ENCODE measurements at places on chromosomes 3 and 15.

- no peak for DNase-seq
Observed at GRCh38 chr3:128078322-128078721, 26.1 kb downstream of the SEC61A1 start.

GRCh38 chr3:5016211-5017161, 37.2 kb downstream of the BHLHE40 start:
- DNase-seq: no peak

DNA sequence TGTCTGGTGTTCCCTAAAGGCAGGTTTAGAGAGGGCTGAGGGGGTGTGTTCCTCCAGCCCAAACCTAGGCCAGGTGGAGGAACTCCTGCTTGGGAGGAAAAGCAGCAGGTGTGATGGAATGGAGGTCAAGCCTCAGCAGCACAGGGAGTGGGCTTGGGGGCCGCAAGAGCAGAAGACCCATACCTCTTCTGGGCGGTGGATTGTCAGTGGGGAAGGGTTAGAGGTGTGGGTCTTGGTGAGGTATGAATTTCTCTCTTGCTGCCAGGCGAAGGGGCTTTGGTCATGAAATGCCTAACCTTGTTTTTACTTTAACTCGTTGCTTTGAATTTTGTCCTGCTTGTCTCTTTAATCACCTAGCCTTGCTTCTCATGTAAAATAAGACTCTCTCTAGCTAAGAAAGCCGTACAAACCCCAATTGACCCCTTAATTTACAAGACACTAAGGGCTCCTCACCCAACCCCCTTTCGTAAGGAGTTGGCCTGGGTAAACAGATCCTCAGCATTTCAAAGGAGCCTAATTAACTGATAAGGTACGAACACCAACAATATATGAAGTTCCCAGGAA, 38.9 kb downstream of the DHX30 start:
- DNase-seq: no peak

DNA sequence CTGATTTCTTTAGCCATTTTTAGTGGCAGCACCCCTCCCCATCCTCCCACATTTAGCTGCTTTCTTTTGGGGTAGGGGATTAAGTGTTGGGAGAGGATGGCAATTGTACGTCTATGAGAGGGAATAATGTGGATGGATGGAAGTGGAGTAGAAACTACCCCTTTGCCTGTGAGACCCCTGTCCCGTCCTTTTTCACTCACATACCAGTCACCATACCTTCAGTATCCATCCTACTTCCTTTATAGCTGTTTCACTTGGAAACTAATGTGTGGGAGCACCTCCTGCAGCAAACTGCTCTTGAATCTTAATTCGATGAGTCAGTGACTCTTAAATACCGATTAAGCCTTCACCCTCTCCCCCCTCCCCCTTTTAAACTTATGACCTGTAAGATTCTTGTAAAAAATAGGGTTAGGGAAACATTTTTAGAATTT, 730 bp downstream of the SPRED1 start:
- no peak for DNase-seq

GRCh38 chr3:62876064-62876463, 848 bp upstream of the CADPS start:
- no peak for DNase-seq

GRCh38 chr15:86526938-86527690, 447.4 kb downstream of the AGBL1 start:
- DNase-seq: no peak

GRCh38 chr3:141605883-141606282, 119.1 kb downstream of the RASA2 start:
- DNase-seq: no peak

DNA sequence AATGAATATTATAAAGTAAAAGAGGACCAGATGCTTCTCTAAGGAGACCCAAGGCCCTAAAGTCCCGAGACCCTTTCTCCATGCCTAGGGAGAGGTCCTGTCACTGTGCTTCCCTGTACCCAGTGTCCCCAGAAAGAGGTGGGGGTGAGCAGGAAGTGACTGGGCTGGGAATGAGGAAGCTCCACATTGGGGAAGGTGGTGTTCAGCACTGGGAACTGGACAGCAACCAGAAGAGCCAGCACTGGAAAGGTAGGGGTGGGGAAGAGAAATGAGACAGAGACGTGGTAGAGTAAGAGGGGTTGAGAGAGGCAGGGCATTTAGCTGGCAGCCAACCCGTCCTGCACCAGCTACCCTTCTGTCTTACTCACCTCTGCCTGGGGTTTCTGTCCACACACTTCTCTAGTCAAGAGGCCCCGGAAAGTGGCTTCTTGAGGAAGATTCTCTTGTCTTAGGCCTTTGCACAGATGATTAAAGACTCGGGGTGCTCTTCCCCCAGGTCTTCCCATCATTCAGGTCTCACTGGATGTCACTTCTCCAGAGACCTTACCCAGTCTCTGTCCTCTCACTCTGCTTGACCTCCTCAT, 12.2 kb downstream of the RRP9 start:
- DNase-seq: no peak

- DNase-seq: no peak
Observed at GRCh38 chr3:139538733-139539132, 809 bp downstream of the RBP1 start.

- DNase-seq: no peak
Observed at GRCh38 chr3:146468234-146468633, 1.1 kb downstream of the PLSCR2 start.

- no peak for DNase-seq
Observed at GRCh38 chr3:17181413-17181907, 296.7 kb downstream of the PLCL2 start.

DNA sequence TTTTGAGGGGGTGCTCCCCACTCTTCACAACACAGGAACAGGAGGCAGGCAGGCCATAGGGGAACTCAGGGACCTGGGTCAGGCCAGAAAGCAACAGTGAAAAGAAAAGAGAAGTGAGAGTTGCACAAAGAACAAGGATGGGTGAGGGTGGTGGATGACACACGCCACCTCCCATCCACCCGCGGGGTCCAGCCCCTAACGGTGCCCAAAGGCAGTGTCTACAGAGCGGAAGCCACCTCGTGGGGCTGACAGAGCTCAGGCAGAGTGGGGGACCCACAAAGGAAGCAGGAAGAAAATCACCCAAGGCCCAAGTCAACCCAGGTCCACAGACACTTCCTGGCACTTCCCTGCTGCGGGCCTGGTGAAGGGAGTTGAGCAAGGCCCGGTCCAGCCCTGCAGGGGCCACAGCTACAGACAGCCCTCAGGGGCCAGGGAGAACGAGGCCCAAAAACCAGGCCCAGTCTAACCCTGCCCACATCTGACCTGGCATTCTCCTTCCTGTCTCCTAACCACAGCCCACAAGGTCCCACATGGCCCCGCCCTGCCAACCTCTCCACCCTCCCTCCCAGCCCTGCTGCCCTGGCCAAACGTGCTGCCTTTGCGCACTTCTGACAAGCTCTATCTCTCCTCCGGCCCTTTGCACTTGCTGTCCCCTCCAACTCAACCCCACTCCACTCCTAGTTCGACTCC, 5.9 kb downstream of the NUP210 start:
- DNase-seq: no peak

DNA sequence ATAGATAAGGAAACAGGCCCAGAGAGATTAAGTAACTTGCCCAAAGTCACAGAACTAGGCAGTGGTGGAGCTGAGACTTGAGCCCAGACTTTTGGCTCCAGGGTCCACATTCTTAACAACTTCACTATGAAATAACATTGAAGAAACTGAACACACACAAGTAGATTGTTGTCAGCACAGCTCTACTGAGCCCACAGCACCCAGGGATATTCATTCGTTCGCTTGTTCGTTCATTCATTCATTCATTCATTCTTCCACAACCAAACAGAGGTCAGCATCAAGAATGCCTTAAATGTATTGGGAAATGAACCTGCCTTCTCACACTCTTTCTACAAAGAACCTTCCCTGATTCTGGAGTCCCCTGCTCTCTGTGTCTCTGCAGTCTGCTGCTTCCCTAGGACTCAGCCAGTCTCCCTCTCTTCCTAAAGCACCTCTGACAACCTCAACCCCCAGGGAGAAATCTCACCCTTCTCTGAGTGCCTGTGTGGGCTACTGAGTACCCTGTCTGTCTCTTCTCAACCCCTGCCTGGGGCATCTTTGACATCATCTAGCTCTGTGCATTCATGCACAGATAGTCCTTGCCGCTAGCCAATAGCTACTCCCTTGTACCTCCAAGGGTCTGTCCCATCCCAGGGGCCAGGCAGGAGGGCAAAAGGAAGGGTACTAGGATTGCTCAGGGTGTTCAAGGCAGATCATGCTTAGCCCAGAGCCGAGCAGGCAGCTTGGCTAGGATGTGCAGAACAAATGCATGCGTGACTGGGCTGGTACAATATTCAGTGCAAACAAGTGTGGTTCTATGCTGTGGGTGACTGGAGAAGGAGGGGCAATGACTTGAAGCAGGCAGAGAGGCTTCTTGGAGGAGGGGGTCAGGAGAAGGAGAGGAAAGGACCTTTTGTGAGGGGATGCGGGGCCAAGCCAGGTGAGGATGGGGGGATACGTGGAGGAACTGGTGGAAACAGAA, 3.4 kb downstream of the LINGO1 start:
- no peak for DNase-seq

- DNase-seq: no peak
Observed at GRCh38 chr15:78090422-78091063, 1.8 kb upstream of the SH2D7 start.

DNA sequence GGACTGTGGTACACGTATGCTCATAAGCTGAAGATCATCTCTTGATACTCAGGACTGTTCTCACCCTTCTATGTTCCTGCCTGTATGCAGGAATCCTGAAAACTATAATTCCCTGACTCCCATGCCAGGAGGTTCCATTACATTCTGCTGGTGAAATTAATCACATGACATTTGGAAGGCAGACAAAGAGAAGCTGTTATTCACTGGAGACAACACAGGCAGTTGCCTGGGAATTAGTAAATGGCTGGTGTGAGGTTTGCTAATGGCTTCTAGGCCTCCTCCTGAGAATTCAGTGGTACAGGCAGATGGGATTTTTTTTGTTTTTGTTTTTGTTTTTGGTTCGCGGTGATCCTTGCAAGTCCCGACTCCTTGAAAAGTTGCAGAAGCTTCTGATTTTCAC, 91.4 kb downstream of the CTNNB1 start:
- DNase-seq: no peak

GRCh38 chr15:66897416-66897815, 168.0 kb upstream of the SMAD3 start:
- DNase-seq: no peak

DNA sequence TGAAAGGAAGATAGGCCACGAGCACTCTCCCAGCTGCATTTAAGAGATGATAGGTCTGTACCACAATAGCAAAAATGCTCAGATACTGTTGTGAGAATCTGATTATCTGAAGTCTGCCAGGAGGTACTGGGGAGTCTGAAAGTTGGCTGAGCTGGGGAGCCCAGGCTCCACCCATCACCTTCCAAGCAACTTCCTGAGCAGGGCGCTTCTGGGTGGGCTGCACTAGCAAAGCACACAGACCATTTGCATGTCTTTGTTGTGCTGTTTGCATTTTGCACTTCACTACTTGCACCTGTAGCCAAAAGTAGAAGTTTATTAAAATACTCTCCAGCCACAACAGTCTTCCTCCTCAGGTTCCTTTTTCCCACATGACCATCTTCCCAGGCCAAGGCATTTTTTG, 133.2 kb downstream of the ALDH1A2 start:
- DNase-seq: no peak

DNA sequence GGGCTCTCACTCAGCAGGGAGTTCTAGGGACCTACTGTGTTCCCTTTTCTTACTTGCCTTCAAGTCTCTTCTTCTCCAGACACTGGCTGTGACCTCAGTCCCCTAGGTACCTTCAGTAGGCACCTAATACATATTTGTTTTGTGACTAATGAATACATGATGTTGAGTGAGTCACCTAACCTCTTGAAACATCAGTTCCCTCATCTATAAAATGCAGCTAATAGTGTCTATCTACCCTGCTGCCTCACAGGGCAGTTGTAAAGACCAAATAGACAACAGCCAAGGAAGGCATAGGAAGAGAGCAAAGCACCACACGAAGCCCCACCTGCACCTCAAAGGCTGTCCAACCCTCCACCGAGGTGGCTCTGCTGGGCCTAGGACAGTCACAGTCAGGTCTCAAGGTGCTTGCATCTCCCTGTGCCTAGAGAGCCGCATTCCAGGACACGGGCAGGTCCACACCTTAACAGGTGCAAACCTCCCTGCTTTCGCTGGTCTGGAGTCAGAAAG, 29.1 kb downstream of the DAPK2 start:
- no peak for DNase-seq

DNA sequence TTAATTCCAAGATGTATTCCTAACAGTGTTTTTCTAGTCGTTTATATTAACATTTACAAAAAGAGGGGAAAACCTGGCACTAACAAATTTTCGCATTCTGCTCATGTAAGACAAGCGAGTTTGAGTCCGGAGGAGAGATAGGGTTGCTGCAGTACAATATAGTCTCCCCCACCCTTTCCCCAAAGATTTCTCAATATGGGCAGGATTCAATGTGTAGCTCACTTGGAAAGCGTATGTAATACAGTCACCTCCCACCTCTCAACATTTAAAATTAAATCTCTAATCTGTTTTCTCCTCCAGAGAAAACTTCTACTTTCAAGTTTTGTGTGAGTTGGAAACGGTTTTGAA, 57.9 kb downstream of the CMSS1 start:
- no peak for DNase-seq

DNA sequence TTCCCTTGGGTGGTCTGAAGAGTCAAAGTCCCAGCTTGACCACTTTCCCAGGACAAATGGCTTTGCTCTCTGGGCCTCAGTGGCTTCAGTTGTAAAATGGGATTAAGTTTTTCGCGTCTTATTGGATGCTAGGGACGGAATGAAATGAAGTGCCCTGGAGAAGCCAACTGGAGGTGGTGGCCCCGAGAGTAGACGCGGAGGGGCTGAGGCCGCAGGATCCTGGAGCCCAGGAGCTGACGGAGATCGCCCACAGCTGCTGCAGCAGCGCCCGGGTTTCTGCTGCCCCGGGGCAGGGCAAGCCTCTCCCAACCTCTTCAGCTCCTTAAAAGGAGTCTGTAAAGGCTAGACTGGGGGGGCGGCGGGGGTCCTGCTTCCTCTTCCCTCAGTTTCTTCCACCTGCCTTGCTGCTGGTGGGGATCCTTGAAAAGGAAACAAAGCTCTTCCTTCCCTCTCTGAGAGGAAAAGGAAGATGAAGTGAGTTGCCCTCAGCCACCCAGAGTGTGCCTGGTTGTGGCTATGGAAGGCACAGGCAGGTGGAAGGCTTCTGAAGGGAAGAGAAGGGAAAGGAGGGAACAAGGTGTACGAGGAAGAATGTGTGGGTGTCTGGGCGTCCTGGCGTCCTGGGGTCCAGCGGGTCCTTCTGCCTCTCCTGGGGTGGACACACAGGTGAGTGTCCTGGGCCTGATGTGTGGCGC, 967 bp upstream of the BNC1 start:
- no peak for DNase-seq

DNA sequence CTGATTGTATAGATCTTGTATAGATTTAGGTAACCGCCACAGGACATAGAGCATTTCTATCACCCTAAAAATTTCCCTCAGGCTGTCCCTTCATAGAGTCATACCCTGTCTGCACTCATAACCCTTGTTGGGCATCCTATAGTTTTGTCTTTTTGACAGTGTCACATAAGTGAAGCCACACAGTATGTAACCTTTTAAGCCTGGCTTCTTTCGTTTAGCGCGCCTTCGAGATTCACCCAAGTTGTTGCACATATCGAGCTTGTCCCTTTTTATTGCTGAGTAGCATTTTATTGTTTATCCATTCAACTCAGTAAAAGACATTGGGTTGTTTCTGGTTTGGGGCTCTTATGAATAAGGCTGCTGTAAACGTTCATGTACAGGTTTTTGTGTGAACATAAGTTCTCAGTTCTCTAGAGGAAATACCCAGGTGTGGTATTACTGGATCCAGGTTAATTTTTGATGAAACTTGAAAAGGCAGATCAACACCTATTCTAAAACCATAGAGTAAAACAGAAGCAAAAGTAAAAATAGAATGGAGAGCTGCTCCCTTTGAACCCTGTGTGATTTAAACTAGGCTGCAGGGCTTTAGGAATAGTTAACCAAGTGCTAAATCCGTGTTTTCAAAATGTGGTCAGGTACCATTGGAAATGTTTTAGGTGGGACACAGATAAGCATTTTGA, 49.5 kb downstream of the CD86 start:
- DNase-seq: no peak
